ENCODE measurements at places on chromosomes 7 and 10. TPM values are rescaled to one million over a fixed set of nuclear protein-coding genes. Genes with fewer than 3 reads are reported as not detected.

Gene PFKP
- total RNA-seq = 29.3 TPM

Gene LRMDA
- 20.0 TPM for total RNA-seq

Gene NOS3
- total RNA-seq = 42.9 TPM

Gene PIK3CG
- 15.7 TPM for total RNA-seq

Gene STX1A
- 6.3 TPM for total RNA-seq

Gene GPR85
- total RNA-seq = 2.9 TPM

Gene TMEM213
- 9.6 TPM for total RNA-seq

Gene SNX10
- 73.8 TPM for total RNA-seq

Gene OTUD1
- 29.4 TPM for total RNA-seq

Gene CLCN1
- not detected for total RNA-seq

DNA sequence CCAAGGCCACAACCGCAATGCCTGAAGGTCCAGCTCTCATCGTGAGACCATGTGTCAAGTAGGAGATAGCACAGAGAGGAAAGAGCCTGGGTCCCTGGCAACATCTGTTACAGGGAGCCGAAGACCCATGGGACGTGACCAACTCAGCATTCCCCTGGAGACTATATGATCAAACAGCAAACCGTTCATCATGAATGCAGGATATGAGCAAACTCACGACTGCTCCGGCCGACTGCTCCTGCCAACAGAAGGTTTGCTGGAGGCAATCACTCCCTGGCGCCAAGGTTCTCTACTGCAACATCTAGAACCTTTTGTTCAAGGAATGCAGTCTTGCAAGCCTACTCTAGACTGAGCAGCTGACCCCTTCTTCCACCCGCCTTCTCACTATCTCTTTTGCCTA lies 114.3 kb downstream of the ALOX5 start:
- no peaks in the 10 kb centered on the region for H3K4me1 ChIP-seq
- H3K36me3 ChIP-seq = peaks cover 7% of the 10 kb centered on the region
- DNase-seq = no peak
- no peak overlapping the region for H3K4me3 ChIP-seq
- H3K27ac ChIP-seq = no peak overlapping the region

DNA sequence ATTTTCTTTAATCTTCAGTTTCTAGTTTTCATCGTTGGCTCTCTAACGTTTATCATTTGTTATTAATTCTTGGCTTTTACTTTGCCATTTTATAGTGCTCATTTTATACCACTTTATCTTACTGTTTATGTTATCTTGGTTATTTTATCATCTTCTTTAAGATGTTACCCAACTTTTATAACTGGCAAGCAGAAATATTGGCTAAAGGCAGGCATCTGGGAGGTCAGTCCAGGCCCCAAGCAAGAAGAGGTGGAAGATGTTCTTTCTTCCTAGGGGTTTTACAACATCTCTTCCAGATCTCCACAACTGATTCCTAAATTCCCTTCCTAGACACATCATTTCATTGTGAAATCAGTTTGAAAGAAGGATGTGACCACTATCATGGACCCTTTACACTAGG lies 208.1 kb downstream of the AHR start:
- no peaks in the 10 kb centered on the region for H3K36me3 ChIP-seq
- H3K27ac ChIP-seq = peak overlapping the region; percentile 8
- peaks cover 3% of the 10 kb centered on the region for H3K4me1 ChIP-seq
- no peak for DNase-seq
- no peak overlapping the region for H3K4me3 ChIP-seq
- no peaks in the 10 kb centered on the region for H3K27me3 ChIP-seq

DNA sequence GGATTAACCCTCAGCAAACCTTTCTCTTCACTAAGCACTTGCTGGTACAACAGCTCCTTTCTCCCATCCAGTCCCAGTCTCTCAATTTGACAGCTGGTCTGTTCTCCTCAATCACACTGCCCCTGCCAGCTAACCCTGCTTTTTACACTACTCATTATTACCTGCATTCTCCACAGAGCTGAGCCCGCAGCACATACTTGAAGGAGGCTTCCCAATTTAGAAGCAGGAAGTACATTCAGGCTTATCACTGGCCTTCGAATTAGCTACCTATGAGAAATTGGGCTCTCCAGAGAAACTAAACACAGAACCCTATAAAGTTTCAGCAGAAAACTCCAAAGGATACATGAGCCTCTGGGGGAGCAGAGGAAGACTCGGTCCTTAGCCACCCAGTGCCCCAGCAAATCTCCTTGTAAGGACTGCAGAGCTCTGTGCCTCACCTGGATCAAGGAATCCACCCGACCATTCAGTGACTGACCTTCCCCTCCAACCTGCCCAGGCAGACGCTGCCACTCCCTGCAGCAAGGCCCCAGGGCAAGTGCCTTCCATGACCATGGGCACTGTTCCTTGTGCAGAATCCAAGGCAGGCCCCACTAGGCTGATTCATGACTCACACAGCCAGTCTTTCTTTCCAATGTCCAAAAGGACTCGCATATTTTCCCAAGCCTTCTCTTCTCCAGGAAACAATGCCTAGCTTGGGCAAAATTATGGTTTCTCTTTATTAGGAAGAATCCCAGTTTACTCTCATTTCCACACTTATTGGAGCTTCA lies 68.0 kb downstream of the VOPP1 start:
- no peaks in the 10 kb centered on the region for H3K27me3 ChIP-seq
- no peaks in the 10 kb centered on the region for H3K4me1 ChIP-seq
- no peaks in the 10 kb centered on the region for H3K36me3 ChIP-seq
- no peak overlapping the region for H3K27ac ChIP-seq
- DNase-seq = no peak

DNA sequence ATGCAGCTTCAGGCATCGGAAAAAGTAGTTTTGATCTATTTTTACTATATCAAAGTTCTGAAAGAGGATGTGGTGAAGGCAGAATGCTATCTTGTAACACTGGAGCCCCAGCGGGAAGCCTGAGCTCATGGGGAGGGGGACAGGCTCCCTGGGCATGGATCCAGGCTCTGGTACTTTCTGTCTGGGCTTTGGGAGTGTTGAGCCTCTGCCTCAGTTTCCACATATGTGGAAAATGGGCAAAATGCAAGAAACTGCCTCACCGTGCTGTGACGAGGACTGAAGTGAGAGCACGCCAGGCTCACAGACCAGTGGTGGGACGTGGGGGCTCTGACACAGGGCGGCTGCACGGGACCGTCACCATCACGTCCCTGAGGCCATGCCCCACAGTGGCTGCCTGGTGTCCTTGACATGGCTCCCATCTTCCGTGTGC lies 182.9 kb upstream of the SHH start:
- H3K4me3 ChIP-seq = no peak overlapping the region
- no peaks in the 10 kb centered on the region for H3K27me3 ChIP-seq
- no peaks in the 10 kb centered on the region for H3K36me3 ChIP-seq
- no peak for DNase-seq
- no peak overlapping the region for H3K27ac ChIP-seq

- no peak overlapping the region for H3K27ac ChIP-seq
- DNase-seq = no peak
- peaks cover 8% of the 10 kb centered on the region for H3K27me3 ChIP-seq
- H3K36me3 ChIP-seq = no peaks in the 10 kb centered on the region
- no peak overlapping the region for H3K4me3 ChIP-seq
- H3K4me1 ChIP-seq = peaks cover 17% of the 10 kb centered on the region
Measured at GRCh38 chr10:43286076-43286805, 19.4 kb upstream of the RASGEF1A start.

DNA sequence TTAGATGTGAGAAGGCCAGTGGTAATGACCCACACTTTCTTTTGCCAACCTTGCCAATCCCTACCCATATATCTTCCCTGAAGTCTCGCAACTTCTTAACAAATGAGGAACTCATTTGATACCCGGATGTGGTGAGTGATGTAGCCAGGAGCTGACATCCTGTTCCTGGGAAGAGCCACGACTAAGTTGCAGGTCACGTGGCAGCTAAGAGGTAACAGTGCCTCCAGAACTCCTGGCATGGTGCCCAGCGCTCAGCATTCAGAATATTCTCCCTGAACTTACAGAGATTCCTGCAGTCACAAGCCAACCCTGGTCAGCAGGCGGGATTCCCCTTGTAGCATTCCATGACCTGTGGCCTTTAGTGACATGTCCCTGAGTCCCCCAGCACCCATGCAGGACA lies 282.5 kb downstream of the GALNT17 start:
- no peaks in the 10 kb centered on the region for H3K36me3 ChIP-seq
- no peak overlapping the region for H3K27ac ChIP-seq

DNA sequence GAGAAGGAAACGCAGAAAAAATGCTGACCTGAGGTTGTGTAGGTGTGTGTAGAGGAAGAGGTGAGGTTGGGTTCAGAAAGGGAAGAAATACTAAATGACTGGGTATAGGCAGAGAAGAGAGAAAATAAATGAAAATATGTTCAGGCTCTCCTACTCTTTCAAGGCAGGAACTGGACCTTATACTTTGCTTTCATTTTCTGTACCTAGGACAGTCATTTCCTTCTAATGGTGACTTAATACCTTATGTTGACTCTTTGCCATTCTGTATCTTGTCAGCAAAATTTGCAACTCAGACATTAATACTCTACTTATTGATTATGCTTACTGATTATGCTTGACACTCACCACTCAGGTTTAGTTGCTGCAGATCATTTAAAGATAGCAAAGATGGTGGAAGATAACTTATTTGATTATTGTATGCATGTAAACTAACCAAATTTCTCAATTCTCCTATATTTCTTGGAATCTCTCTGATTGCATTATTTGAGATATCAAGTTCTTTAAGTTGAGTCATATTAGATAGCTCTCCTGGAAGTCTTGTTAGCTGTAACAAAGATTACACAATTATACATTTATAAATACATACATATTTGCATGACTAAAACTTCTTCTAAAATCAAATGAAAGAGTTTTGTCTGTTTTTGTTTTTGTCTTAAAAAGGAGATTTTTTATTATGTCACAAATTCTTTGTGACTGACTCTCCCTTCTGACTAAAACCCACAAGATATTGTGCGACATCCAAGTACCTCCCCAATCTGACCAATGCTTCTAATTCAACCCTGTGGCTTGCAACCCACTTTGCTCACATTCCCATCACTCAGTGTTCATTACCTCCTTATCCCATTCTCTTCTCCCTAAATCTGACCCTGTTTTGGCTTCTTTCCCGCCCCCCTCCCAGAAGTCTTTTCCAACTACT lies 20.0 kb downstream of the LRRD1 start:
- H3K36me3 ChIP-seq = no peaks in the 10 kb centered on the region
- no peak overlapping the region for H3K4me3 ChIP-seq
- no peak for DNase-seq

GRCh38 chr7:11317766-11318165 lies 344.1 kb downstream of the PHF14 start:
- H3K4me3 ChIP-seq = no peak overlapping the region
- H3K27ac ChIP-seq = no peak overlapping the region
- no peak for DNase-seq
- no peaks in the 10 kb centered on the region for H3K4me1 ChIP-seq
- no peaks in the 10 kb centered on the region for H3K27me3 ChIP-seq

- no peaks in the 10 kb centered on the region for H3K36me3 ChIP-seq
- H3K27me3 ChIP-seq = no peaks in the 10 kb centered on the region
- DNase-seq = peak; percentile 69
- H3K4me3 ChIP-seq = peak overlapping the region; percentile 57
- H3K4me1 ChIP-seq = peaks cover 13% of the 10 kb centered on the region
Measured at GRCh38 chr7:78018641-78019446, 220.3 kb downstream of the PHTF2 start.

DNA sequence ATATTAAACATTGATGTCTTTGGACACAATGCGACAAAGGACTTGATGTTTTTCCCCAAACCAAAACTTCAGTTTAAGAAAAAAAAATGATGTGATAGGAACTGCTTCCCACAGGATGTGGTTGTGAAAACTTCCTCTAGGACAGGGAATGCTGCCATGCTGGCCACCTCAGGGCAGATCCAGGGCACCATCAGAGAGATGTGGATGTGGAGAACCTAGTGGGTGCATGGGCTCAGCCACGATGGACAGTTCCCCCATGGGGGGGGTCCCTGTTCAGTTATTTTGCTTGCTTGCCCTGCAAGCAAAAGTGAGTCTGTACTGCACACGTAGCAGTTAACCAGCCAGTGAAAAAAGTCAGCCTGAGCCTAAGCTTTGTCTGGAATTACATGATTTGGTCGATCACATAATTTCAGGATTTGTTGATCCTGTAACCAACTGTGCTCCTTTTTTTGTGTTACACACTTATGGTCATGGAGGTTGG lies 36.3 kb downstream of the LAMB4 start:
- no peak overlapping the region for H3K4me3 ChIP-seq
- H3K4me1 ChIP-seq = peaks cover 22% of the 10 kb centered on the region
- no peak for DNase-seq
- no peaks in the 10 kb centered on the region for H3K36me3 ChIP-seq
- no peaks in the 10 kb centered on the region for H3K27me3 ChIP-seq

DNA sequence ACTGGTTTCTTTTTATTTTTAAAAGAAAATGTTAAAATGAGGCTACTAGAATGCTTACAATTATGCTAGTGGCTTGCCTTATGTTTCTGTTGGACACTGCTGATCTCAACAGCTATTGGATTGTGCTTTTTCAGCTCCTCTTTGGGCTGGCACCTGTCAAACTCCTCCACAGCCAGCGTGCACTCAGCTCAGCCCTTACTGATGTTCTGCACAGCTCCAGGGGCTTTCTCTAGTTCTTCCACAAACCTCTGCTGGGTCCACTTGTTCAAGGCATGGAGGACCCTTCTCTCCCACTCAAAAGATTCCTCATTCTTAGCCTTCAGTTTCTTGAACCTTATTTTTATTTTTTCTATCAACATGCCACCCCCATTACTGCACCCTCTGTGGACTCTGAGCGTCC lies 96.0 kb downstream of the VIPR2 start:
- H3K4me1 ChIP-seq = no peaks in the 10 kb centered on the region
- H3K36me3 ChIP-seq = no peaks in the 10 kb centered on the region
- no peaks in the 10 kb centered on the region for H3K27me3 ChIP-seq
- H3K27ac ChIP-seq = no peak overlapping the region
- no peak for DNase-seq
- H3K4me3 ChIP-seq = no peak overlapping the region

DNA sequence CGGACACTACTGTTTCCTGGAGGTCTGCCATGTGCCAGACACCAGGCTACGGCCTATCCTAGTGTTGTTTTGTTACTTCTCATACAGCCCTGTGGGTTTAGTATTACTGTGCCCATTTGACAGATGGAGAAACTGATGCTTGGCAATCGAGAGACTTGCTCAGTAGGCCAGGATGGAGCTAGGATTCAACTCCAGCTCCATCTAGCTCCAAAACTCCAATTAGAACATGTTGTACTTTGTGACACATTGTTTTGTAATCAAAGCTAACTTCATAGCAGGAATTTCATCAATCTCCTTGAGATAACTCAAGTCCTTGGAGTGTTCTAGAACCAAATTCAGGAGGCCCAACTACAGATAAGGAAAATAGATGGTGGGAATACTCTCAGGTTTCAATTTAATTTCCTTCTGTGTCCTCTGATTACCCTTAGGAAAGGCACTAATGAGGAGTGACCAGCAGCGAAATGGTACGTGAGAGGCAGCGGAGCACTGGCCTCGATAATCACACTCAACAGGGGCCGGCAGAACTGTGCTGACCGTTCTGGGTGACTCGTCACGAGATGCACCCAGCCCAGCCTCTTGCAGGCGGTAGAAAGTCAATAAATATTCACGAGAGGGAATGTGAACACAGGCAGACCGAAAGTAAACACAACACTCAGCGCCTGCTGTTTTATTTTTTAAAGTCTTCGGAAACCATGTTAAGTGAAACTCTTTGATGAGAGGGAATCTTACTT lies 269.6 kb upstream of the NEBL start:
- peak overlapping the region; percentile 5 for H3K4me3 ChIP-seq
- DNase-seq = peak; percentile 86
- peak overlapping the region; percentile 65 for H3K27ac ChIP-seq
- H3K4me1 ChIP-seq = no peaks in the 10 kb centered on the region
- peaks cover under 1% of the 10 kb centered on the region for H3K27me3 ChIP-seq

GRCh38 chr7:74053589-74054186 lies 25.7 kb downstream of the ELN start:
- no peaks in the 10 kb centered on the region for H3K27me3 ChIP-seq
- peaks cover 50% of the 10 kb centered on the region for H3K36me3 ChIP-seq
- no peak overlapping the region for H3K4me3 ChIP-seq
- no peak for DNase-seq
- H3K4me1 ChIP-seq = peaks cover 3% of the 10 kb centered on the region

Data from upper lobe of right lung (tissue), 1 donor.